ENCODE measurements at places on chromosomes 2 and 18. TPM values are rescaled to one million over a fixed set of nuclear protein-coding genes. Genes with fewer than 3 reads are reported as not detected.

- no peak for DNase-seq
Observed at GRCh38 chr18:57666818-57667497, 45.3 kb upstream of the NARS1 start.

DNA sequence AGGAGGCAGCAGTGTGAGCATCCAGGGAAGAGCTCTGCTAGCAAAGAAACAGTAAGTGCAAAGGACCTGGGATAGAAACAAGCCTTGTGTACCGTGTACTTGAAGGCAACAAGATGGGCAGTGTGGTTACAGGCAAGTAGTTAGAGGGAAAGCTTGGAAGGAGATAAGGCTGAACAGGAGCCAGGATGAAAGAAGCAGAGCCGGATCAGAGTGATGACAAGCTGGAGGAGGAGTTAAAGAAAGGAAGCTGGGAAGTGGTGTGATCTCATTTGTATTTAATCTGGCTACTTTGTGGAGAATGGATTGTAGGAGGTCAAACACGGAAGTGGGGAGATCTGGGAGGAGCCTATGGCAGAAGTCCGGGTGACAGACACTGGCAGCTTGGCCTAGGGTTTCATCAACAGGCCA, 44.7 kb upstream of the VPS54 start:
- DNase-seq = no peak

- DNase-seq = no peak
Observed at GRCh38 chr2:100895402-100895801, 75.5 kb downstream of the NPAS2 start.

The FBXO36 gene
- 0.67 TPM for total RNA-seq

All from SK-MEL-5 (cell line).